Natural killer cell (primary cell): ENCODE measurements at places on chromosomes 13 and 19.
A peak's percentile ranks its signal among the peaks of the same experiment; 100 is the strongest.

GRCh38 chr13:113639616-113640262, 18.3 kb downstream of the ATP4B start:
- no peak for DNase-seq

- DNase-seq, result no peak
Measured at GRCh38 chr13:30193279-30194234, 113.8 kb downstream of the KATNAL1 start.

GRCh38 chr13:40452038-40452666, 214.3 kb downstream of the FOXO1 start:
- DNase-seq, result no peak

DNA sequence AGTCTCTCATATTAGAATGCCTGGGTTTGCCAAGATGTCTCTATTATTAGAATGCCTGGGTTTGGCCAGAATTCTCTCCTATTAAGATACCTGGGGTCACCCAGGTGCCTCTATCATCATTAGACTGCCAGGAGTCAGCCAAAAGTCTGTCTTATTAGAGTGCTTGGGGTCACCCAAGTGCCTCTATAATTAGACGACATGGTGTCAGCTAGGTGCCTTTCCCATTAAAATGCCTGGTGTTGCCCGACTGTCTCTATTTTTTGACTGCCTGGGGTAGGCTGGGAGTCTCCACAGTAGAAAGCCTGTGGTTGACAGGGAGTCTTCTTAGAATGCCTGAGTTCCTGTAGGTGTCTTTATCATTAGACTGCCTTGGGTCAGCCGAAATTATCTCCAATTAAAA, 1536.6 kb downstream of the UQCRFS1 start:
- no peak for DNase-seq

DNA sequence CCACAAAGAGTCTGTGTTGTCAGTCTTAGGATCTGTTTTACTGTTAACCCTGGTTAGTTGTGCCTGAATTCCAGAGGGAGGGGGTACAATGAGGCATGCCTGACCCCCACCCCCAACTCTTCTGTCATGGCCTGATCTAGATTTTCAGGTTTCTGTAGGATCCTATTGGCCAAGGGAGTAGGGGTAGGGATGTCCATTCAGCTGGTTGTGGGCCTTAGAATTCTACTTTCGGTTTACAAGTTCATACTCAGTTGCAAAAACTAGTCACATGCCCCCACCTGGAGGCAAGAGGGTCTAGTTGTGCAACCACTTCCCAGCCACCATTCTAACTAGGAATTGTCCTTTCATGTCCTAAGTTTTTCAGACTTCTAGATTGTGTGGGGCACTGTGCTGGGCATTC, 94.3 kb upstream of the MBNL2 start:
- DNase-seq, result no peak

- peak; percentile 60 for DNase-seq
Measured at GRCh38 chr19:55703790-55704215, 28.8 kb downstream of the EPN1 start.

GRCh38 chr19:39428283-39429112, 7.3 kb downstream of the RPS16 start:
- DNase-seq, result no peak

- DNase-seq, result no peak
Measured at GRCh38 chr13:80921541-80921940, 580.6 kb upstream of the SPRY2 start.

GRCh38 chr19:55601084-55601483, 996 bp downstream of the ZNF524 start:
- no peak for DNase-seq

DNA sequence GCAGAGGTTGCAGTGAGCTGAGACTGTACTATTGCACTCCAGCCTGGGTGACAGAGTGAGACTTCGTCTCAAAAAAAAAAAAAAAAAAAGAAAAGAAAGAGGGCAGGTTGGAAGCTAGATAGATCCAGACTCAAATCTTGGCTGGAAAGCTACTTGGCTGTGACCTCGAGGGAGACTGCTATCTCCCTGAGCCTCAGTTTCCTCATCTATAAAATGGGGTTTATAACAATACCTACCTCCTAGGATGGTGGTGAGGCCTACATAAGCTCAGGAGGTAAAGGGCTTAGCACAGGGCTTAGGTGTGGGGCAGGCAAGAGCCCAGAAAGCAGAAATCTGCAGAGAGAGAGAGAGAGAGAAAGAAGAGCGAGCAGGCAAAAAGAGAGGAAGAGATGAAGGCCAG, 24.2 kb upstream of the DACT3 start:
- DNase-seq, result no peak

- no peak for DNase-seq
Measured at GRCh38 chr19:45191375-45191774, 12.8 kb downstream of the BLOC1S3 start.

DNA sequence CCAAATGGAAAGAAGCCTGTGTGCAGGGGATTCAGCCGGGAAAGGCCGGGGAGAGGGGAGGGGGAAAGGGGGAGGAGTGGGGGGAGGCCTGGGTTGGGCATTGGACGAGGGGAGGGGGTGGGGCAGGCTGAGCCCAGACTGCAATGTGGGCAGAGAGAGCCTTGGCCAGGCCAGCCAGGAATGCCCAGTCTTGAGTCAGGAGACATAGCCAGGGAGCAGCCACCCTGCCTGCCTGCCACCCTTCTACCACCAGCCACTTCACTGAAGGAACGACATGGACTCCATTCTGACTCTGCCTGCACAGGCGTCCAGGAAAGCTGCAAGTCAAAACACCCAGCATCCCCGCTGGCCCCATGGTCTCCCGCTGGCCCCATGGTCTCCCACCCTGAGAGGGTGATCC, 498 bp downstream of the PROZ start:
- no peak for DNase-seq

DNA sequence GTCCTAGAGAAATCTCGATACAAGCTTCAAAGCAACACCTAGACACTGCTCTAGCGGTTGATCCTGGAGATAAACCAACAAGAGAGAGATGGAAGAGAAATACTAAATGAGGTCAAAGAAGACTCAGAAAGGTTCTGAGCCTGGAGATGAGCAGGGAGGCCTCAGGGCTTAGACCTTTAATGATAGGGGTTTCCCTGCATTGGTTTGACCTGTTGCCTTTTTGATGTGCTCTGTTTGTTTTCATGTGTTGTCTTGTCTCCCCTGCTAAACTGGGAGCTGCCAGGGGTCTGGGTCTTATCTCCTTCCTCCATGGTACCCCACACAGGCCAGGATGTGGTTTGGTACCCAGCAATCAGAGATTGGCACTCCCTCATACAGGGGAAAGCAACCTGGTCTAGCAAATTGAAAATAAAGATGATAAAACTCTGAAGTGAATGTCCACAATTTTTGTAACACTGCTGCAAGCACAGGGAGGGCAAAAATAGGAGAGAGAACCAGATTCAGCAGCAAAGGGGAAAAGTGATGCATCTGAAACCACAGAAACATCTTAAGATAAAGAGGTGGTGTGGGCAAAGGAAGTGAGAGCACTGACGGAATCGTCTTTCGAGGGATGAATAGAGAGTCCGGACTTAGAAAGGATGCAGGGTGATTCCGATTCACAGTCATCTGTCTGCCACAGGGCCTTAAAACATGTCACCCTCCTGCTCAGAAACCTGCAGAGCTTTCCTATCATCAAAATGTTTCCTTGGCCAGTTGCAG, 3.5 kb downstream of the FFAR2 start:
- no peak for DNase-seq

- no peak for DNase-seq
Measured at GRCh38 chr13:109380457-109380856, 405.9 kb downstream of the IRS2 start.

- no peak for DNase-seq
Measured at GRCh38 chr13:98313023-98313921, 136.2 kb upstream of the RNF113B start.
